Psoas muscle (tissue), 8 donors: ENCODE measurements at places on chromosomes 11 and 22.

DNA sequence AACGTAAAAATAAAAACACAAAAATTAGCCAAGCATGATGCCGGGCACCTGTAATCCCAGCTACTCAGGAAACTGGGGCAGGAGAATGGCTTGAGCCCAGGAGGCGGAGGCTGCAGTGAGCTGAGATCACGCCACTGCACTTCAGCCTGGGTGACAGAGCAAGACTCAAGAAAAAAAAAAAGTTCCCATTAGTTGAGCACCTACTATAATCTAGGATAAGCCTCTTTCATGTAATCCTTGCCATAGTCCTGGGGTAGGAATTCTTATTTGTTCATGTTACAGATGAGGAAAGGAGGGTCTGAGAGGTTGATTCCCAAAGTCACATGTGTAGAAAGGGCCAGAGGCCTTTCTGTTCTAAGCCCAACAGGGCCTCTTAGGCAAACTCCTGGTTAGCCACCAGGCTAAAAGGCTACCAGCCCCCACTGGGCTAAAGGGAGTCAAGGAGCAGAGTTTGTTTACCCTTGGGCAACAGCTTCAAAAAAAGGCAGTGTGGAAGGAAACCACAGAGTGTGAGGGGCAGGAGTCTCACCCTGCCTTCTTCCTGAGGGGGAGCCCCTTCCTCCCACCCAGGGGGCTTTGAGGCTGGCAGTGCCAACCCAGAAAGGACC is 21.6 kb upstream of the CSNK1E start:
- H3K4me3 ChIP-seq, result no peak overlapping the region
- no peak for DNase-seq

GRCh38 chr11:69891421-69892236 is 72.4 kb upstream of the FGF3 start:
- peak; percentile 48 for DNase-seq
- H3K27me3 ChIP-seq, result no peaks in the 10 kb centered on the region
- no peak overlapping the region for H3K4me3 ChIP-seq
- no peaks in the 10 kb centered on the region for H3K4me1 ChIP-seq

DNA sequence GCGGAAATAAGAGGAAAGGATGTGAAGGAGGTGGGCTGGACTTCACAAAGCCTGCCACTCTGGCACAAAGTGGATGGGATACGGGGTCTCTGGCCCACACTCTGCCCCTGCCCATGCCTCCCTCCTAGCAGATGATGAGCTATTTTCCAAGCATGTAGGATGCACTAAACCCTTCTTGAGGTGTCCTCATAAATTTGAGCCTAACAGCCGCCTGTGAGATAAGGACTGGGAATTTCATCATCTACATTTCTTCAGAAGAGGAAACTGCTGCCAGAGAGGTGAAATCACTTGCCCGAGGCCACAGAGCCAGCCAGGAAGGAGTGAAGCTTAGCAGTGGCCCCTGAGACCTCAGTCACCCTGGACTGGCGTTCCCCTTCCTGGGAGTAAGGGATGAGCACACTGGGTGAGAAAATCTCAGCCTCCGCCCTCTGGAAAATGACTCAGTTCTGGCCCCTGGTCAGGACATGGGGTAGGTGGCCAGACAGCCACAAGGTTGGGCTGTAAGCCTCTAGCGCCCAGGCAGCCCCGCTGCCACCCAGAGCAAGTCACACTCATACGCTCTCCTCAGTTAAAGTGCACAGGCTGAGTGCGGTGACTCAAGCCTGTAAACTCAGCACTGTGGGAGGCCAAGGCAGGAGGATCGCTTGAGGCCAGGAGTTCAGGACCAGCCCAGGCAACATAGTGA is 27.9 kb downstream of the MB start:
- no peaks in the 10 kb centered on the region for H3K27me3 ChIP-seq
- DNase-seq, result peak; percentile 84
- H3K36me3 ChIP-seq, result no peaks in the 10 kb centered on the region
- peak overlapping the region; percentile 97 for H3K27ac ChIP-seq
- no peak overlapping the region for H3K4me3 ChIP-seq

GRCh38 chr22:40238425-40239344 is 61.0 kb downstream of the TNRC6B start:
- H3K36me3 ChIP-seq, result no peaks in the 10 kb centered on the region
- peaks cover 59% of the 10 kb centered on the region for H3K4me1 ChIP-seq
- H3K4me3 ChIP-seq, result no peak overlapping the region
- H3K27ac ChIP-seq, result peak overlapping the region; percentile 51
- peak; percentile 51 for DNase-seq

GRCh38 chr11:63552921-63553320 is 10.3 kb downstream of the PLAAT2 start:
- no peaks in the 10 kb centered on the region for H3K4me1 ChIP-seq
- DNase-seq, result no peak
- H3K36me3 ChIP-seq, result no peaks in the 10 kb centered on the region
- H3K27me3 ChIP-seq, result no peaks in the 10 kb centered on the region
- H3K4me3 ChIP-seq, result no peak overlapping the region
- H3K27ac ChIP-seq, result no peak overlapping the region

- no peak overlapping the region for H3K27ac ChIP-seq
- no peak for DNase-seq
- no peaks in the 10 kb centered on the region for H3K27me3 ChIP-seq
- no peak overlapping the region for H3K4me3 ChIP-seq
Observed at GRCh38 chr22:27882507-27883290, 36.4 kb downstream of the PITPNB start.

GRCh38 chr22:39832627-39833074 is 60.9 kb downstream of the ENTHD1 start:
- H3K27me3 ChIP-seq, result peaks cover 57% of the 10 kb centered on the region
- no peak overlapping the region for H3K27ac ChIP-seq
- no peak for DNase-seq
- H3K4me3 ChIP-seq, result no peak overlapping the region

DNA sequence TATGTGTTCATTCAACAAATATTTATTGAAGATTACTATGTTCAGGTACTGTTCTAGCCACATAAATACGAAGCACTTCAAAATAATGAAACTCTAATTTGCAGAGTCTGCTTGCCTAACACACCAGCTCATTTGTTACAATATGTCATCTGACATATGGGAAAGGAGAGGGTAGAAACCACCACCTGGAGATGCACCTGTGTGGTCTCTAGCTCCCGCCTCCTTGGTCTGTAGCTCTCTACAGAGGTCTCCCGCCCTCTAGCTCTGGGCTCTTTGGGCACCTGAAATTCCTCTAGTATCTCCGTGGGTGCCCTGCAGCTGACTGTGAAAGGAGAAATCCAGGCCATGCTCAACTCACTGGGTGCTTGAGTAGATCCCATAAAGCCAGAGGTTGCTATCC is 51.4 kb upstream of the DBX1 start:
- DNase-seq, result no peak
- no peak overlapping the region for H3K27ac ChIP-seq
- H3K4me3 ChIP-seq, result no peak overlapping the region
- H3K4me1 ChIP-seq, result no peaks in the 10 kb centered on the region
- H3K36me3 ChIP-seq, result no peaks in the 10 kb centered on the region
- H3K27me3 ChIP-seq, result peaks cover 2% of the 10 kb centered on the region

GRCh38 chr22:19762568-19763457 is 2.2 kb downstream of the TBX1 start:
- H3K36me3 ChIP-seq, result peaks cover 25% of the 10 kb centered on the region
- peak overlapping the region; percentile 80 for H3K4me3 ChIP-seq

DNA sequence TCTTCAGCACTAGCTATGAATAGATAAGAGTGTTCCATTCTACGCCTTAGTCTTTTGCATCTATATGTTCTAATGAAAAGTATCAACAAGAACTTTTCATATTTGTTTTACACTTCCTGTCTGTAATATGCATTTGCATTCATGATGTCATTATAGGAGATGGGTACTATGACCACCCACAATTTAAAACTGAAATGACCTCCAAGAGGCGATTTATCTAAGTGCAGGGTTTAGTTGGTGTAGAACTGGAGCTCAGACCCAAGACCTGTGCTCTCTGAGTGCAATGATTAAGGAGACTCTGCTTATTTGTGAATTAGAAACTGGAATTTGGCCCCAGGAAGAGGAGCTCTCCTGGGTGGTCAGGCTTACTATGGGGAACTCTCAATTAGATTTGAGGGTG is 289.1 kb downstream of the ETS1 start:
- H3K27me3 ChIP-seq, result no peaks in the 10 kb centered on the region
- H3K4me3 ChIP-seq, result no peak overlapping the region
- H3K4me1 ChIP-seq, result no peaks in the 10 kb centered on the region

DNA sequence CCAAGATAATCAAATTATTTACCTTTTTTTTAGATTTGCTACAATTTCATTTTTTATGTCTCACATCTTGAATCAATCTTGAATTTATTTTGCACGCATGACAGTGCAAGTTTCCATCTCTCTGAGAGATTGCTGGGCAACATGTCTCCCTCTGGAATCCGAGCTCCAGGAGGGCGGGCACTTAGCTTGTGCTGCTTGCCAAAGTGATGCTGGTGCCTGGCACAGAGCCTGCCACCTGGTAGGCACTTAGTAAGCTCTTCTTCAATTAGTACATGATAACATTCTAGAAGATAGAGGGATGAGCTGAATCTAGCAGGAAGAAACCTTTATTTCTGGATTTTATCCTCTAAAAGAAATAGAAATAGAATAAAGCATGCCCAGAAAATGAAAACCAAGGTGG is 27.5 kb upstream of the OR9I1 start:
- no peak overlapping the region for H3K27ac ChIP-seq
- H3K27me3 ChIP-seq, result no peaks in the 10 kb centered on the region
- H3K36me3 ChIP-seq, result no peaks in the 10 kb centered on the region
- no peaks in the 10 kb centered on the region for H3K4me1 ChIP-seq

GRCh38 chr22:48100685-48101417 is 1338.4 kb downstream of the TBC1D22A start:
- DNase-seq, result no peak
- H3K27ac ChIP-seq, result no peak overlapping the region
- H3K36me3 ChIP-seq, result no peaks in the 10 kb centered on the region
- H3K27me3 ChIP-seq, result no peaks in the 10 kb centered on the region
- no peaks in the 10 kb centered on the region for H3K4me1 ChIP-seq
- H3K4me3 ChIP-seq, result no peak overlapping the region

DNA sequence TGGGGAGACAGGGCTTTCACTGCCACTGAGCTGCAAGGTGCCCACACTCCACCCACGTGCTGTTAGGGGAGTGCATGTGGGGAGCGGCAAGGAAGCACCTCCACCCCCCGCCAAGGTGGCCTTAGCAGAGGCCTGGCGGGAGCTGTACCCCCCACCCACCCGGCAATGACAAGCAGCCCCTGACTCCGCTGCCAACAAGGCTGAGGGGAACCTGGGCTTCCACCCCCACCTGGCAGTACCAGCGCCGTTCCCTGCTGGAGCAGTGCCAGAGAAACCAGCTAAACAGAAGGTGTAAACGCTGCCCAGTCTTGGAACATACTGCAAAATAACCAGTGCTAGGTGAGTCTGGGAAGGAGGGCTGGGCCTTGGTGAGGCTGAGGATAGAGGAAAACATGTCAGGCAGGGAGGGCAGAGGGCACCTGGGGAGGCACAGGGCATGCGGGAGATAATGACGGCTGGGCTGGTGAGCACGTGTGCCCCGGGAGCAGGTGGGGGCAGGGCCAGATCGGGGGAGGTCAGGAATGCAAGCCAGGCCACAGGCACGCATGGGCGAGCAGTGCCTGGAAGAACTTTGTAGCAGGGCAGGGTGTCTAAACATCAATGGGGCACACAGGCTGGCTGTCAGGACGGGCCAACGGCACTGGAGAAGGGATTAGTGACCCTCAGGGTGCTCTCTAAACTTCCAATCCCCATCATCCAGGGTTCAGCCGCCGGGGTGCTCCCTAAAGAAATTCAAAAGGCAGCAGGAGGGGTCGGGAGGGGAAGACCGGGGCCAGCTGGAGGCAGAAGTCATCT is 6.6 kb downstream of the CERK start:
- no peaks in the 10 kb centered on the region for H3K27me3 ChIP-seq
- peak overlapping the region; percentile 7 for H3K4me3 ChIP-seq
- peaks cover 65% of the 10 kb centered on the region for H3K4me1 ChIP-seq
- no peaks in the 10 kb centered on the region for H3K36me3 ChIP-seq

- no peaks in the 10 kb centered on the region for H3K27me3 ChIP-seq
- H3K36me3 ChIP-seq, result peaks cover 88% of the 10 kb centered on the region
- DNase-seq, result peak; percentile 73
- H3K4me1 ChIP-seq, result peaks cover 15% of the 10 kb centered on the region
Observed at GRCh38 chr22:25765016-25765367, 23.0 kb downstream of the MYO18B start.

GRCh38 chr22:29323641-29324040 is 8.1 kb upstream of the RASL10A start:
- no peak overlapping the region for H3K27ac ChIP-seq
- H3K4me3 ChIP-seq, result no peak overlapping the region
- H3K4me1 ChIP-seq, result peaks cover 9% of the 10 kb centered on the region
- H3K36me3 ChIP-seq, result peaks cover 27% of the 10 kb centered on the region
- no peaks in the 10 kb centered on the region for H3K27me3 ChIP-seq

DNA sequence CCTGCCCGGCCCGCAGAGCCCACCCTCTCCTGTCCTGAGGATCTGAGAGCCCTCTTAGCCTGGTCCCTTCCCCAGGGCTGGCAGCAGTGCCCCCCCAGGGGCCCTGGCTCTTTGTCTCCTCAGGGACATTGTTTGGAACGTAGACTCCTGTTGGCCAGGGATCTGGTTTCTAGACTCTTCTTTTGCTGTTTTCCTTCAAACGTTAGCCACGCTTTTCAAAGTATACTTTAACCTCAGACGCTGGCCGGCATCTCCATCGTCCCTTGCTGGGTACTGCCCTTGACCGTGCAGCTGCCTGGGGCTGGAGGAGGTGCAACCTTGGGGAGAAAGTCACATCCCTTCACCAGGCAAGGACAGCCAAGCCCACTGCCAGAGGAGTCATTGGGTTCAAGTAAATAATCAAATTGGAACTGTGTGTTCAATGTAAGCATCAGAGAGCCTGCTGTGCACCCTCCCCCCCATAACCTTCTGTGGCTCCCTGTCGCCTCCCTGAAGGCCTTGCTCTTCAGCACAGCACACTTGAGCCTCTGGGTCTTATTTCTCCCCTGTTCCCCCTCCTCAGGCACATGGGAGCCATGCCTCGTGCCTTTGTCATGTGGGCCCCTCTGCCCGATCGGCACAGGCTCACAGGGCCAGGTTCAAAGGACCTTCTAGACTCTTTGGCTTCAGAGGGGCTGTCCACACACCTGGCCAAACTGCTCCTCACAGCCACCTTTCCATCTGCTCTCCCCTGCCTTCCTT is 21.8 kb upstream of the WNT7B start:
- H3K4me1 ChIP-seq, result peaks cover 39% of the 10 kb centered on the region
- no peak overlapping the region for H3K4me3 ChIP-seq
- H3K27me3 ChIP-seq, result no peaks in the 10 kb centered on the region
- H3K36me3 ChIP-seq, result no peaks in the 10 kb centered on the region
- DNase-seq, result no peak

DNA sequence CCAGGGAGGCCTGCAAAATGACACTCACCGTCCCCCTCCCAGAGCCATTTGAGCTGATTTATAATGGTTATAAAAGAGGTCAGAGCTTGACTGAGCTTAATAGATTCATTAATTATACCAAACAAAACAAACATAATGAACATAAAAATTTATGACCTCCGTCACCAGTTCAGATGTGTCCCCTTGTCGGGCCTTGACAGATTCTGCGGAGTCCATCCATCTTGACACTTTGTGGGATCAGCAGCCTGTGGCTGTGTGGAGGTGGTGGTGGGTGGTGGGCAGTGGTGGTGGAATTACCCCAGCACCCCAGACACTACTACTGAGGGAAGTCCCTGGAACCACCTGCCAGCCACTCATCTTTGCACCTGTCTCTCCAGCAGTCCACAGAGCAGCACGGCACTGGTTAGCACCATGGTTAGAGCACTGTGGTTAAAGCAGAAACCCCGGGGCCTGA is 83.5 kb downstream of the DSCAML1 start:
- DNase-seq, result no peak
- H3K27me3 ChIP-seq, result peaks cover 31% of the 10 kb centered on the region
- H3K4me3 ChIP-seq, result no peak overlapping the region

- no peak for DNase-seq
- no peak overlapping the region for H3K27ac ChIP-seq
- H3K27me3 ChIP-seq, result no peaks in the 10 kb centered on the region
- no peaks in the 10 kb centered on the region for H3K36me3 ChIP-seq
- H3K4me1 ChIP-seq, result no peaks in the 10 kb centered on the region
Observed at GRCh38 chr11:79160791-79161403, 279.9 kb downstream of the TENM4 start.
